ENCODE measurements at places on chromosomes 2 and 18. TPM values are rescaled to one million over a fixed set of nuclear protein-coding genes. Genes with fewer than 3 reads are reported as not detected.
A peak's percentile ranks its signal among the peaks of the same experiment; 100 is the strongest.

The HOXD1 gene
- total RNA-seq = 0.59 TPM

The ERMN gene
- total RNA-seq = not detected

The MARCO gene
- total RNA-seq = 0.92 TPM

The CCDC102B gene
- 8.1 TPM for total RNA-seq

The ZNF519 gene
- 3.6 TPM for total RNA-seq

- DNase-seq = no peak
Measured at GRCh38 chr2:177708660-177709444, 316.3 kb downstream of the AGPS start.

DNA sequence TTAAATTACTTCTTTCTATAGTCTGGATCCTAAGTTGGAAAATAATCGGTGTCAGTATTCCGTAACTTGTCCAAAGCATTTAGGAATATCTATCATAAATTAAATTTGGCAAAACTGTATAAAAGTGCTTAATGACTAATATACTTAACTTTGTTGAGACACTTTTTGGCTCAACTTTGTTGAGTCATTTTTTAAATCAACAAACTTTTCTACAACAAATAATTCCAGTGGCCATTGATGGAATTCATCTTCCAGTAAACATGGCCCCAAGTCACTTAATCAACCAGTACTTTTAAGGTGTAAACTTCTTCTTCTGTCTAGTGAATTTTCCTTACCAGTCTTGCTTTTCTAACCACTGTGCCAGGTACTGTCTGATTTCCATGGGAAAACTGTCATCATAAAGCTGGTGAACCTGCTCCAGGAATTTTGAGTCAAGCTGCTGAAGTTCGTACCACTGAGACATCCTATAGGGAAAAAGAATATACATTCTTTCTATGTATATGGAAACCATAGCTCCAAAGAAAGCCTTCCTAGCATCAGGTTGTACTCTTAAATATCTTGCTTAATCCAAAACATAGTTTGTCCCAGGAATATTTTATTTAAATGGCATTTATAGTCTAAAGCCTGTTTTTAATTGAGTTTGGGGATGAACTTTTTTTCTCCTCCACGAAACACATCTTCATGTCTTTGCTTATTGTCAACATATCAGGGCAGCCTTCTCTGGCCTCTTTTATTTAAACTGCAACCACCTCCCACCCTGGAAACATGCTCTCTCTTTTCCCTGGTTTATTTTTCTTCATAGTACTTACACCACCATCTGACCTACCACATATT, 4.2 kb downstream of the STAT1 start:
- no peak for DNase-seq

DNA sequence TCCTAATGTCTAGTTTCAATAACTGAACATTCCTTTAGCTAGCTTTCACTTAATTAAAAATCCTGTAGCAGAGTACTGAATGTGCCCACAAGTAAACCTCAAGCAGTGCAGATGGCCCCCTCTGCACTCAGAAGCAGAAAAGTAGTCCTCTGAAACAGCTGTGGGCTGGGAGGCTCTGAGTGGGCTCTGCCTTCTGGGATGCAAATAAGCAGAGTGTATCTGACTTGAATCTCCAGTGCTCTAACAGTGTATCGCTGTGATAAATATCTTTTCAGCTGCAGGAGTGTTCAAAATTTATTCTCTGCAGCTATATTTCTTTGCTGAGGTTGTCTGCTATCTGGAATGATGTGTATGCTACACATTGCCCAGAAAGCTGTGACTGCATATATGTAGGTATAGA, 44.8 kb upstream of the SYT4 start:
- no peak for DNase-seq

DNA sequence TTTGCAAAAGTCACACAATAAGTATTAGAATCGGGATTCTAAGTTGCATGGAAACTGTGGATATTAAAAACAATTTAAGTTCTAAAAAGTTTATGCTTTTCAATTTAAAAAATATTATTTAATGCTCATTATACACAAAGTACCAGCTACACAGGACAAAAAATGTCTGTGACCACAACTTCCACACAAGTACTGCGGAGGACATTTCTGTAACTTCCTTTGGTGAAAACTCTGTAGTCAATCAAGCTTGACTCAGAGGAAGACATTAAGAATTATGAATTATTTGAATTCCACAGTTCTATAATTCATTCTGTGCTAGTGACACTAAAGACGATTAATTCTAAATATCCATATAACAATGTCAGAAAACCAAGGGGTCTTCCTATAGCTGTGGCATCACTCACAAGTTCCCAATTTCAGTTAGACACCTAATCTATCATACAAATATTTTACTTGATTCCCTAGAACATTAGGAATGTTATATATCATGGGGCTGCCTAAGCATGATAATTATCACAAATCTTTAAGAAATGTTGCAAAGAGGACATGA, 120.5 kb downstream of the AFF3 start:
- no peak for DNase-seq

The RPL37A gene
- total RNA-seq = 1,531 TPM

The TRABD2A gene
- 0.54 TPM for total RNA-seq

The GALNT5 gene
- total RNA-seq = 0.35 TPM

- no peak for DNase-seq
Measured at GRCh38 chr2:11955884-11956291, 209.5 kb downstream of the LPIN1 start.

GRCh38 chr18:79940126-79940813, 11.2 kb downstream of the SLC66A2 start:
- DNase-seq = peak; percentile 69

- DNase-seq = no peak
Measured at GRCh38 chr18:67302043-67302442, 214.5 kb downstream of the DSEL start.

The CRYGD gene
- total RNA-seq = not detected

DNA sequence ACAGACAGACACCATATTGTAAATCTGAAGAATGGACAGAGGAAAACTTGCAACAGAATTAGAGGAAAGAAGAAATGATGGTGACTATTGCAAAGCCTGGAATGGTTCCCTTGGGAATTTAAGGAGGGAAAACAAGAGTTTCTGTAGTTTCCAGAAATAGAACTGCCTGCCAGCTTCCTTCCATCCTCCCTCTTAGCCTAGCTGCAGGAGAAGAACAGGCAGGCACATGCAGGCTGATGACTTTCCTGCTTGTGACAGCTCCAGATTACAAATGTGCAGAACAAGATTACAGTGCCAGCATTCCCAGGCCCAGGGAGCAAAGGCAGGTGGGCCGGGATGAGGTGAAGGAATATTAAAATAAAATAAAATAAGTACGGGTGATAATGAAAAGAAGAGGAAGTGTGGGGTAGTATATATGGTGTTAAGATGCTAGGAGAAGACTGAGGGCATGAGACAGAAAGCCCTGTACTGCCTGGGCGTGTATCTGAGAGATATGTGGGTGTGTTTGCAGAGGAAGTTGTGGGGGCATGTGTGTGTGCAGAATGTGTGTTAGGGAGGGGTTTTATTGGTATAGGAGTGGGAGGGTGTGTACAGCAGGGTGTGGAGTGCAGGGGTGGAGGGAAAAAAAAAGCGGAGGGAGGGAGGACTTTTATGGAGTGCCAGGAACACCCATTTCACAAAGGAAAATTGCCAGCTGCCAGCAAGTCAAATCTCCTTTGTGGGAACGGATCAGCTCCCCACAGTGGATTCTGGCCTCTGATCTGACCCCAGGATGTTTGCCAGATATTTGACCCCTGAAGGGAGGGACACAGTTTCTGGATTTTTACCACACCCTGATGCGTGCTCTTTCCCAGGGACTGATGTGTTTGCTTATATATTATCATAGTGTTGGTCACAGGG, 43.9 kb upstream of the NEMP2 start:
- DNase-seq = no peak

The ITPRID2 gene
- 80.8 TPM for total RNA-seq

- no peak for DNase-seq
Measured at GRCh38 chr2:169065422-169065821, 3.9 kb upstream of the DHRS9 start.

The TEKT4 gene
- total RNA-seq = 0.32 TPM

The REG3G gene
- total RNA-seq = not detected

The REG3A gene
- total RNA-seq = not detected

- no peak for DNase-seq
Measured at GRCh38 chr2:160558531-160558930, 64.9 kb upstream of the RBMS1 start.

- no peak for DNase-seq
Measured at GRCh38 chr2:77807531-77808215, 285.5 kb upstream of the LRRTM4 start.

The NEU2 gene
- total RNA-seq = not detected

The UGT1A8 gene
- total RNA-seq = not detected

The BOK gene
- total RNA-seq = 4.5 TPM

- no peak for DNase-seq
Measured at GRCh38 chr2:74436848-74437695, 4.7 kb downstream of the RTKN start.

The EML6 gene
- 0.83 TPM for total RNA-seq

Measured in cardiac septum (tissue), 1 donor.